ENCODE measurements at places on chromosomes 3 and 15.

- no peak for DNase-seq
These were observed 16.4 kb upstream of the LDHAL6B start for GRCh38 chr15:59190291-59190690.

GRCh38 chr3:112635674-112636073, 5.3 kb downstream of the CCDC80 start:
- DNase-seq: peak; percentile 18

DNA sequence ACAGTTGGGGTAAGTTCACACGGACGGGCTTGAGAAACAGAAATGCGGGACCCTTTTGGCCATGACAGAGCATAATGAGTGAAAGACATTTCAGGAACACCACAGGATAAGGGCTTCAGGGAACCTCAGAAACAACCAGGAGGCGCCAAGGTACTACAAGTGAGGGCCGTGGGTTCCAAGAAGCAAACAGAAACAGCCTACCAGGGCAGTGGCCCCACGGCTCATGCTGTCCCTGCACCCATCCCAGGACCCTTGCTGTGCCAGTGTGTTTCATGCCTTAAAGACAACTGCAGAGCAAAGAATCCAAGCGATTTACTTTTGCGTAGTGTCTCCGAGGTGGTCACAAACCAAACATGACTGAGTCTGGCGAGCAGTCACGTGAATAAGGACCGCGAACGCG, 54.0 kb downstream of the RUBCN start:
- DNase-seq: no peak

DNA sequence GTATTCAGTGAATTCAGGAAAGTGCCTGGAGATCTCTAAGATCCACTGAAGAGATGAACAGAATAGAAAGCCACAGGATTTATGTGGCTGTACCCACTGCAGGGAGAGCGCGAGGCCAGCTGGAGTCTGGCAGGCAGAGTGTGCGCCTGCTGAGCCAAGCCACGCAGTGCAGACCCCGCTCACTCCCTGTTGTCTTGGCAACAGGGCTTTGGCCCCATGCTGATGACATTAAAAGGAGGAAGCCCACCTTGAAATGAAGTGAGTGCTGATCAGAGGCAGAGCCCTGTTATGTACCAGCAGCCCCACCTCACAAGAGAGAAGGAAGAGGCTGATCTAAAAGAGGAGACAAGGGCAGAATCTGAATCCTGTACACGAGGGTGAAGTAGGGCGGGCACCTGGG, 36.7 kb downstream of the PXYLP1 start:
- no peak for DNase-seq

GRCh38 chr3:140189976-140190375, 255.0 kb downstream of the CLSTN2 start:
- DNase-seq: no peak
